IMR-90 (cell line): ENCODE measurements at places on chromosomes 2 and 18. TPM values are rescaled to one million over a fixed set of nuclear protein-coding genes. Genes with fewer than 3 reads are reported as not detected.

CCDC85A gene
- total RNA-seq, result 2.2 and 2.8 TPM in 2 replicates

ADCYAP1 gene
- total RNA-seq, result not detected in 2 replicates

FZD7 gene
- total RNA-seq, result 62.4 and 81.1 TPM in 2 replicates

SLC4A5 gene
- 0.18 TPM in 1 of 2 replicates, not detected in the other for total RNA-seq

SRBD1 gene
- total RNA-seq, result 14.7 and 20.6 TPM in 2 replicates

CFAP53 gene
- under 0.01 TPM in 2 replicates for total RNA-seq

DNAJC5G gene
- not detected in 2 replicates for total RNA-seq

PKDCC gene
- 50.3 and 55.6 TPM in 2 replicates for total RNA-seq

STPG4 gene
- 0.18 and 0.28 TPM in 2 replicates for total RNA-seq

CDKL4 gene
- total RNA-seq, result 0.28 TPM in 1 of 2 replicates, not detected in the other

MPPE1 gene
- 13.8 and 22.5 TPM in 2 replicates for total RNA-seq

DNA sequence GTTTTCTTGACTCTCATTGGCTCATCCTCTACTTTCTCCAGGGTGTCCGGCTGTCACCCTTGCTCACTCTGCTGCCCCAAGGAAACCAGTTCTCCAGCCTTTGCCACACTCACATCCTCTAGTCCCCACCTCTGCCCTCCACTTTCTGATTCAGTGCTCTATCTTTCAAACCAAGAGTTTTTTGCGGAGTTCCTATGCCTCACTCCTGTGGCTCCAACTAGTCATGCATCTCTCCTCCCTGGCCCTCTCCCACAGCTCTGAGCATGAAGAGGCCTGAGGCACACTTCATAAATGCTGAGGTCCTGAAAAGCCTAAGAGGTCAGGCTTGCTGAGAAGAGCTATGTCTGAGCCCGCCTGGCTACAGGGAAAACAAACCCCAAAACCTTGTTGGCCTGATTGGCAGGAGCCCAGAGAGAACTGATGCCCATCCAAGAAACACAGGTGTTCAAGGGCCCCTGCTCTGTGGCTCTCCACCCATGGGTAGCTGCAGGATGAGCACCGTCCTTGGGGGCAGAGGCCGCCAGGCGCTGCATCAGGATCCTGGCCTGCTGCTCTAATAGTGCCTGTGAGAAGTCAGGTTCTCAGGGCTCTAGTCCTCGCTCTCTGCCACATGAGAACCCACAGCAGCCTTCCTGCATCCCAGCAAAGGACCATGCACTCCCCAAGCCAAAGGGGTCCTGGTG, 42.1 kb downstream of the HS1BP3 start:
- no peaks in the 10 kb centered on the region for H3K36me3 ChIP-seq
- H3K4me1 ChIP-seq, result peaks cover 13% of the 10 kb centered on the region
- H3K27ac ChIP-seq, result no peak overlapping the region
- peak; percentile 34 for DNase-seq
- no peaks in the 10 kb centered on the region for H3K27me3 ChIP-seq

- peaks cover 5% of the 10 kb centered on the region; the same call in 1 of the 2 replicates for H3K4me1 ChIP-seq
- H3K36me3 ChIP-seq, result no peaks in the 10 kb centered on the region
- H3K27ac ChIP-seq, result no peak overlapping the region
- no peak for DNase-seq
- no peaks in the 10 kb centered on the region; the same call in 1 of the 2 replicates for H3K27me3 ChIP-seq
- no peak overlapping the region for H3K4me3 ChIP-seq
Measured at GRCh38 chr2:238966072-238966937, 118.4 kb downstream of the TWIST2 start.

DNA sequence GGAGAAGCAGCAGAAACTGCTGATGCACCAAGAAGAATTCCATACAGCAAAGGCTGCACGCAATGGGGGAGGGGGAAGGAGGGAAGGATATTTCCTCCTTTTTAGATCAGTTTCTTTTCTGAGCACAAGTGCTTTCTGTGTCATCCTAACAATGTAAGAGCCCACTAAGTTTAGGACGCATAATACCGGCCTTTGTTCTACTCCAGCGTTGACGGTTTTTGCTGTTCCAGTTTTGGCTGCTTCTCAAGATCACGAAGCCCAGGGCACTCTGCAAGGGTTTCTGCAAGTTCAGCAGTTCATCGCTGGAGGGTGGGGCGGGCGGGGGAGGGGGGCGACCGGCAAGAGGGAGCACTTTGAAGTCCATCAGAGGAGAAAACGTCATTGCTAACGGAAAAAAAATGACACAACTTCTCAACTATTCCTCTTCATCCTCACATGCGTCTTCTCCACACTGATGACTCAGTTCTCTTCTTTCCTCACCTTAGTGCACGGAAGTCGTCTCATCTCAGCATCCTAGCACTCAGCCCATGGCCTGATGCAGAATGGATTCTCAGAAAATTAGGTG, 8.7 kb downstream of the FAM178B start:
- peak overlapping the region; percentile 22; the same call in 1 of the 2 replicates for H3K4me3 ChIP-seq
- H3K27ac ChIP-seq, result no peak overlapping the region
- DNase-seq, result peak; percentile 79
- H3K36me3 ChIP-seq, result no peaks in the 10 kb centered on the region
- H3K27me3 ChIP-seq, result no peaks in the 10 kb centered on the region

- no peak for DNase-seq
- H3K27ac ChIP-seq, result no peak overlapping the region
- no peaks in the 10 kb centered on the region; the same call in 1 of the 2 replicates for H3K4me1 ChIP-seq
- H3K36me3 ChIP-seq, result peaks cover 6% of the 10 kb centered on the region; the same call in 1 of the 2 replicates
Measured at GRCh38 chr2:10610213-10610910, 79.4 kb downstream of the NOL10 start.

DNA sequence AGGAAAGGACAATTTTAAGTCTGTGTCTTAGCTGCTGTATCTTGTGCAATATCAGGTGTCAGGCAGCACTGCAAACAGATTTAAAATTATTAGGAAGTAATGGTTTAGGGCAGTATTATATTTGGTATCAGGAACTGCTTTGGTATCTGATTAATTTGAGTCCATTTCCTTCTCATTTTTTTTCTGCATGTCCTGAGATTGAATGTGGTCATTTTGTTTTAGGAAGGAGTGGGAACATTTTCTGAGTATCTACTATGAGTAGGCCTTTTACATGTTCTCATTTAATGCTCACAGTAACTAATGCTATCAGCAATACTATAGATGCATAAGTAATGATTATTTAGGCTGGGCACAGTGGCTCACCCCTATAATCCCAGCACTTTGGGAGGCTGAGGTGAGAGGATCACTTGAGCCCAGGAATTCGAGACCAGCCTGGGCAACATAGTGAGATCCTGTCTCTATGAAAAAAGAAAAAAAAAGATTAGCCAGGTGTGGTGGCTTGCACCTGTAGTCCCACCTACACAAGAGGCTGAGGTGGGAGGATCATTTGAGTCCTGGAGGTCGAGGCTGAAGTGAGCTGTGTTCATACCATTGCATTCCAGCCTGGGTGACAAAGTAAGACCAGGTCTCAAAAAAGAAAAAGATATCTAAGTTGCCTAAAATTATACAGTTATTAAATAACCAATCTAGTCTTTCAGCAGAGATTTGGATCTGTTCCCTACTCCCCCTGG, 4.7 kb downstream of the FMNL2 start:
- no peaks in the 10 kb centered on the region for H3K36me3 ChIP-seq
- H3K27ac ChIP-seq, result no peak overlapping the region
- no peak for DNase-seq
- peaks cover 2% of the 10 kb centered on the region; the same call in 1 of the 2 replicates for H3K4me1 ChIP-seq

DNA sequence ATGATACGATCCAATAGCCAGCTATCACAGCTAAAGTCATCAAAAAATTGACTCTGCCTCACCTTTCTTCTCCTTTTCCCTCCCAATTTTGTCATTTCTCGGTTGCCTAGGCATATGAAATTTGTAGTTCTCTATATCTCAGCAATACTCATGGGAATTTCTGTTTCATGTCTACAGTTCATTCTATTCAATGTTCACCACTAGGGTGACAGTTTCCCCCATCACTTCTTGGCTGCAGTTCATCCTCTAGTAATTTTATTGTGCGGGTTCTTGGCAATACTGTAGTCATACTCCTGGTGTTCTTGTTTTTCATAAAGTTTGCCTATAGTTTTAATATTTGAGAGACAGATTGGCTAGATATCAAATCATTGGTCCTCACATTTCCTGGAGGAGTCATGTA, 872.2 kb upstream of the ID2 start:
- H3K27me3 ChIP-seq, result no peaks in the 10 kb centered on the region
- no peaks in the 10 kb centered on the region for H3K4me1 ChIP-seq
- no peak overlapping the region for H3K4me3 ChIP-seq
- H3K36me3 ChIP-seq, result no peaks in the 10 kb centered on the region
- H3K27ac ChIP-seq, result no peak overlapping the region
- no peak for DNase-seq

DNA sequence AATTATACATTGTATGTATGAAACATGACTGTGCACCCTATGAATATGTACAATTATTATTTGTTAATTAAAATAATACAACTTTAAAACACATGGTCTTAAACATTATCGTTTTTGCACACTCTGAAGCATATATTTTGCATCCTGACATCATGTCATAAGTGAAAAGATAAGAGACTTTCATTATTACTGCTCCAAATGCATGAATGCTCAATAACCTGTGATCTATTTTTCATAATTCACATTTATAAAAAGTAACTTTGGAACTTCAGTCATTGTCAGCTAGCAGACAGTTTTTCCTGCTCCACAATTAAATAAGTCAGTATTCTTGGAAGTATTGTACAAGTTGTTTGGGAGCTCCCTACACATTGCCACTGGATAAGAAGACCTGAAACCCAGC, 1.3 kb upstream of the ITPRIPL1 start:
- no peaks in the 10 kb centered on the region; the same call in 1 of the 2 replicates for H3K36me3 ChIP-seq
- peaks cover 23% of the 10 kb centered on the region for H3K27me3 ChIP-seq
- no peaks in the 10 kb centered on the region; the same call in 1 of the 2 replicates for H3K4me1 ChIP-seq
- H3K4me3 ChIP-seq, result no peak overlapping the region
- H3K27ac ChIP-seq, result no peak overlapping the region

- H3K4me1 ChIP-seq, result peaks cover 11% of the 10 kb centered on the region
- H3K36me3 ChIP-seq, result no peaks in the 10 kb centered on the region
- DNase-seq, result peak; percentile 65
- H3K27ac ChIP-seq, result no peak overlapping the region
Measured at GRCh38 chr18:58288921-58289797, 245.1 kb downstream of the NEDD4L start.

DNA sequence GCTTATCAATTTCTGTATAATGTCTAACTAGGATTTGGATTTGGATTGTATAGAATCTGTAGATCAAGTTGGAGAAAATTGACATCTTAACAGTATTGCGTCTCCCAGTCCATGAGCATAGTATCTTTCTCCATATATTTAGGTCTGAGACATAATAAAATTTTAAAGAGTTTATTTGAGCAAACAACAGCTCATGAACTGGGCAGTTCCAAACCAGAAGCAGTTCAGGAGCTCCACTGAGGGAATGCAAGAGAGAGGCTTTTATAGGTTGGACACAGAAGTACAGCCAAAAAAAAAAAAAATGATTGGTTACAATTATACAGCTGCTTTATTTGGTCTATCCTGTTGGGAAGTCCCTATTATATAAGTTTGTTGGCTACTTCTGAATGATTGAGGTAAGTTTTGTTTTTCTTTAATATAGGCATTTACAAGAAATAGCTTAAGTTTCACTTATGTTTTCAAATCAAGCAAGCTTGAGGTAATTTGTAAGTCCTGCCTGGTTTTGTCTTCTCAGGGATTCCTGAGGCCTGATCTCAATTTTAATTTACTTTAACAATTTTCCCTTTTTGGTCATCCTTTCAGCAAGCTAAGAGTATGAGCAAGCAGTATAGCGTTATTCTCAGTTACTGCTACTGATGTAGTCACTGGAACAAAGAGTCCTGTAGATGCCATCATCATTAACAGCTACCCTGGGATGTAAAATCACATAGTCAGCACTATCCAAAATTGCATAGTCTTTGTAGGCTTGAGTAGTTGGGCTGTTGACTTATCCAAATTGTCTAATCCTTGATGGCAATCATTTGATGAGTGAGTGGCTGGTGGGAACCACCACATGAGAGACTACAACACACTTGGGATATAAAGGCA, 27.5 kb upstream of the RUFY4 start:
- H3K27me3 ChIP-seq, result peaks cover 49% of the 10 kb centered on the region
- H3K4me3 ChIP-seq, result no peak overlapping the region
- H3K27ac ChIP-seq, result no peak overlapping the region

- H3K27ac ChIP-seq, result no peak overlapping the region
- H3K4me1 ChIP-seq, result no peaks in the 10 kb centered on the region
- no peak overlapping the region for H3K4me3 ChIP-seq
Measured at GRCh38 chr2:35160871-35161270, 1194.7 kb upstream of the CRIM1 start.

DNA sequence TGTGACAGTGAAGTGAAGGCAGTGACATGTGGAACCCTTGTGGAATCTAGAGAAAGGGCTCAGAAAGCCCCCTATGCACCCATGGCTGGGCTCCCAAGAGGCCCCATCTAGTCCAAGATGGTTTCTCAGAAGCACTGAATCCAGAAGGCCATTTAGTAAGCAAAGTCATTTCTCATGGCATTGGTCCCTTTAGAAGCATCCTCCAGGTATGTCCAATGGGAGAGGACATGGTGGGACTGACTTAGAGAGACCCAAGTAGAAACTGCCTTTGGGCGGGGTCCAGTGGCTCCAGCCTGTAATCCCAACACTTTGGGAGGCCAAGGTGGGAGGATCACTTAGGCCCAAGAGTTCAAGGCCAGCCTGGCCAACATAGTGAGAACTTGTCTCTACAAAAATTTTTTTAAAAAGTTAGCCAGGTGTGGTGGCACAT, 72.5 kb upstream of the RMDN2 start:
- H3K36me3 ChIP-seq, result no peaks in the 10 kb centered on the region
- no peaks in the 10 kb centered on the region for H3K27me3 ChIP-seq
- peaks cover 18% of the 10 kb centered on the region for H3K4me1 ChIP-seq
- DNase-seq, result no peak

DNA sequence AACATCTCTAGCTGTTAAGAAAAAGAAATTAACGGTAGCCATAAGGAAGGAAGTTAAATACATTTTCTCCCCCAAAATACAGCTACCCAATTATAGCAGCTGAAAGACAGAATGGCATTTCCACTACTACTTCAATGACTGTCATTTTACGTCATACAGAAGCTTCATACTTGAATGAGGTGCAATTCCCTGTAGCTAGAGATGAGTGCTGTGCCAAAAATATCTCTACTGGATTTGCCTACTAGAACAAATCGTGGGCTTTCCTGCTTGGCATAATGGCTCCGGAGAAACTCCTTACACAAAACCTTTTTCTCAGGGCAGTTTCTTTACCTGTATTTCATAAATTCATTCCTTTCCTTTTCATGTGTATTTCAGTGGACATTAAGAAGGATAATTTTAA, 36.3 kb upstream of the NRXN1 start:
- no peaks in the 10 kb centered on the region for H3K36me3 ChIP-seq
- H3K4me3 ChIP-seq, result no peak overlapping the region

GRCh38 chr18:39801010-39801409, 2154.0 kb upstream of the PIK3C3 start:
- no peak overlapping the region for H3K4me3 ChIP-seq
- no peak overlapping the region for H3K27ac ChIP-seq
- no peaks in the 10 kb centered on the region; the same call in 1 of the 2 replicates for H3K27me3 ChIP-seq
- no peaks in the 10 kb centered on the region for H3K36me3 ChIP-seq
